Stimulated activated naive CD4-positive, alpha-beta T cell (primary cell): ENCODE measurements at places on chromosomes 3 and 15.
A peak's percentile ranks its signal among the peaks of the same experiment; 100 is the strongest.

DNA sequence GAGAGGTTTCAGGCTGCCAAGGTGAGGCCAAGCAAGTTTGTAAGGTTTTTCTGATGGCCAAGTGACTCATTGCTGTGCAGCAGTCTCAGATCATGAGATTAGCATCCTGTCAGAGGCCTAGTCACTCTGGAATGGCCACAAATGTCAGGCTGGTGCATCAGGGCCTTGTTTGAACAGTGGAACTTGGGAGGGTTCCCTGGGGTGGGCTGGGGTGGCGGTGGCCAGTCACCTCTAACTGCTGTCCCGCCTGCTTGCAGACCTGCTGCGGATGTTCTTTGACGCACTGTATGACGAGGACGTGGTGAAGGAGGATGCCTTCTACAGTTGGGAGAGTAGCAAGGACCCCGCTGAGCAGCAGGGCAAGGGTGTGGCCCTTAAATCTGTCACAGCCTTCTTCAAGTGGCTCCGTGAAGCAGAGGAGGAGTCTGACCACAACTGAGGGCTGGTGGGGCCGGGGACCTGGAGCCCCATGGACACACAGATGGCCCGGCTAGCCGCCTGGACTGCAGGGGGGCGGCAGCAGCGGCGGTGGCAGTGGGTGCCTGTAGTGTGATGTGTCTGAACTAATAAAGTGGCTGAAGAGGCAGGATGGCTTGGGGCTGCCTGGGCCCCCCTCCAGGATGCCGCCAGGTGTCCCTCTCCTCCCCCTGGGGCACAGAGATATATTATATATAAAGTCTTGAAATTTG lies 2.8 kb upstream of the FAM131A start:
- no peak for DNase-seq

DNA sequence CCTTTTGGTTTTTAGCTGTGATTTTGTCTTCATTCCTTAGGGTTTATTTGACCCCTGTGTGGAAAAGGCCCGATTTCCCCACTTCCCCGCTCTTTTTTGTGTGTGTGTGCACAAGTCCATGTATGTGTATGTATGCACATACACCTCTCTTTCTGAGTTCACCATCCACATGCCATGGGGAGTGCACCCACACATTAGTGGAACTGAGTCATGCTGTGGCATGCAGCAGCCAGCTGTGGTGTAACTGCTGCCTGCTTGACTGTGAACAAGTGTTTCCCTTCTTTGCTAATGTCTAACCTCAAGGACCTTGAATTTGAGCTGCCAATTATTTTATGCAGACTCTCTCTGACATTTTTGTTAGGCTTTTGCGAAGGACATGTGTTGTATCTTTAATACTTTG lies 434.9 kb upstream of the TPM1 start:
- DNase-seq, result no peak

DNA sequence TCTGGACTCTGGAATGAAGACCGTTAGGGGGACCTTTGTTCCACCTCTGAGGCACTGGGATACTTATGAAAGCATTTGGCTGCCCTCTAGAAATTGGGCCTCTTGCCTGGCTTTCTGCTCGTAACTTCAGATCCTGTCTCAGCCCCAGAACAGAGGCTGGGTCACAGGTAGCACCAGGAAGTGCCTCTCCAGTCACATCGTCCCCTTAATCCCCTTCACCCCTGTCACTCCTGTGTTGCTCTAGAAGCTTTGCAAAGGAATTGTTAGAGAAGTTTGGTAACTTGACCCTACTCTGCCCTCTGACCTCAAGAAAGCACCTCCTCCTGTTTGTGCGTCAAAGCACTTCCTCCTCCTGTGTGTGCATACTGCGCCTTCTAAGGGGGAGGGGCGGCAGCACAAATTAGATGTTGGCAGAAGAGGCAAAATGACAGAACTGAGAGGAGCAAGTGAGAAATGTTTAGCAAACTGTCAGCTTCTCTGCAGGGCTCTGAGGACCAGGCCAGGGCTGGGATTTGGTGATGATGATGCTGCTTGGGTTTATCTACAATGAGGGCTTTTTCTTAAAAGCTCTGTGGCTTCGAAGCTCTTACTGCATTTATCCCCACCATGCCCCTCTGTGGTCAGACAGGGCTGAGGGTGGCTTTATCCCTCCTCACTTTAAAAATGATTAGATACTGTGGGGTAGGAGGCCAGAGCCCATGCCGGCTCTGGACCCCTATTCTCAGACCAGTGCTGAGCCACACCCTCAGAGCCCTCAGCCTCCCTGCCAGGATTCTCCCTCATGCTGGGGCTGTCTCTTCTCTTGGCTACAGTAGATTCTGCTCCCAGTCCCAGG lies 76.2 kb downstream of the LARS2 start:
- DNase-seq, result peak; percentile 57

- no peak for DNase-seq
Measured at GRCh38 chr3:144033240-144033589, 61.6 kb downstream of the DIPK2A start.

GRCh38 chr15:64004587-64004986 lies 41.7 kb downstream of the DAPK2 start:
- no peak for DNase-seq

DNA sequence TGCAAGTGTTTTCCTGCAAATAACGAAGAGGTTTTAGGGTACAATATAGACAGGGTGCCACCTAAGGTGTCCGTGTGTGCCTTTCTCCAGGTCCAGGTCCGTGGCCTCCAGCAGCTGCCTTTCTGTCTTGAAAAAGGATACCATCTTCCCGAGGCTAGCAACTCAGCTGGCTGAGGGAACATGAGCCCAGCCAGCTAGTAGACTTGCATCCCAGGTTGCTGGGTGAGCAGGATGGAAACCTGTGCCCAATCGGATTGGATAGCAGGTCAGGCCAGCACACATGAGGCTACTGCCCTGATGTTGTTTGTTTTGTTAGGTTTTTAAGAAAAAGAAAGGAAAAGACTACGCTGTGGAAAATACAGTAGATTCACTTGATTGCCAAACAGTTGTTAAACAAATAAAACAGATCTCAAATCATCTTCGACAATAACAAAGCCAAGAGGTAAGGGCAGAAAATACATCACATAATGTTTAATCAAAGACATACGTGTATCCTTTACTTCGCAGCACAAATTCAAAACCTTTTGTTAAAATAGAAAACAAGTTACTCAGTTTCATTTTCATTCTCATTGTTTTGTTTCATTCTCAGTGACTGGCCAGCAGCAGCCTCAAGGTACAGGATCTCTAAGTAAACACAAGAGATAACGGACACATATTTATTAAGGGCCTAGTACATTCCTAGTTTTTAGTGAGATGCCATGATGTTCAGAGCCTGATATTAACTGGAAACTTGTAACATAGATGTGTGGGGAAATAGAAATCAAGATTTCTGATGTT lies 661.2 kb upstream of the NR2F2 start:
- DNase-seq, result no peak

GRCh38 chr3:125232401-125232800 lies 19.9 kb upstream of the SLC12A8 start:
- no peak for DNase-seq

GRCh38 chr3:32104492-32104891 lies 1.9 kb upstream of the GPD1L start:
- no peak for DNase-seq
